Aorta (tissue), 5 donors: ENCODE measurements at places on chromosomes 6 and 20. TPM values are rescaled to one million over a fixed set of nuclear protein-coding genes. Genes with fewer than 3 reads are reported as not detected.

DNA sequence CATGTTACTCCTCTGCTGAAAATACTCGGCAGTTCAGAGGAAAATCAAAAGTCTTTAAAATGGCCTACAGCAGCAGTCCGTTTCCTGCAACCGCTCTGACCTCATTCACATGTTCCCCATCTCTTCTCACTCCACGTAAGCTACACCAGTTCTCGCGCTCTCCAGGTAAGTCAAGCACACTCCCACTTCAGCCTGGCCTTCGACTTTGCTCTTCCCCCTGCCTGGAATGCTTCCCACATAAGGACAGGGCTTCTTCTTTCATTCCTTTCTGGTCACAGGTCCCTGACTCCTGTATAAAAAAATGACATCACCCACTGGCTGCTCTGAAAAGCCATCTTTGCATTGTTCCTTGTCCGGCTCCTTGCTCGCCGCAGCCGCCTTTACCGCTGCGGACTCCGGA is 42.7 kb downstream of the MGME1 start:
- no peak for DNase-seq
- no peaks in the 10 kb centered on the region for H3K27me3 ChIP-seq

- H3K4me3 ChIP-seq, result no peak overlapping the region
- H3K36me3 ChIP-seq, result no peaks in the 10 kb centered on the region
- no peak overlapping the region for H3K27ac ChIP-seq
- H3K27me3 ChIP-seq, result no peaks in the 10 kb centered on the region
These were observed 40.4 kb upstream of the HMGA1 start for GRCh38 chr6:34196116-34196832.

GRCh38 chr6:7247828-7248227 is 65.2 kb downstream of the SSR1 start:
- no peaks in the 10 kb centered on the region for H3K4me1 ChIP-seq
- H3K27ac ChIP-seq, result no peak overlapping the region
- no peak for DNase-seq

DNA sequence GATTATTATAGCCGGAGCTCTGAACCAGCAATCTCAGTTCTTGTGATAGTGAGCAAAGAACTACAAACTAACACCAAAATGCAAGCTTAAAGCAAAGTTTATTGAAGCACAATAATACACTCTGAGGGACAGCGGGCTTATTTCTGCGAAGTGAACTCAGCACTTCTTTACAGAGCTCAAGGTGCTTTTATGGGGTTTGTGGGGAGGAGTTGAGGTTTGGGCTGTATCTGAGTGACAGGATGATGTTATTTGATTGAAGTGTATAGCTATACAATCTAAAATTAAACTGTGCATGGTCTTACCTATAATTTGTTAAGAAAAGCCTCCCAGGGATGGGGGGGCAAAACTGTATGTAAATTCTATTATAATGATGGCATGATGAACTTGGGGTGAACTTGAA is 1.0 kb upstream of the HFE start:
- no peak for DNase-seq
- no peak overlapping the region for H3K27ac ChIP-seq
- H3K36me3 ChIP-seq, result no peaks in the 10 kb centered on the region
- no peak overlapping the region for H3K4me3 ChIP-seq
- H3K4me1 ChIP-seq, result no peaks in the 10 kb centered on the region

GRCh38 chr6:168865-169455 is 123.3 kb upstream of the DUSP22 start:
- no peaks in the 10 kb centered on the region for H3K36me3 ChIP-seq
- H3K4me3 ChIP-seq, result no peak overlapping the region
- no peaks in the 10 kb centered on the region for H3K4me1 ChIP-seq
- no peak for DNase-seq
- H3K27me3 ChIP-seq, result no peaks in the 10 kb centered on the region
- no peak overlapping the region for H3K27ac ChIP-seq

GRCh38 chr6:123203928-123204327 is 207.9 kb downstream of the CLVS2 start:
- H3K4me3 ChIP-seq, result no peak overlapping the region
- H3K36me3 ChIP-seq, result no peaks in the 10 kb centered on the region
- no peaks in the 10 kb centered on the region for H3K4me1 ChIP-seq
- H3K27me3 ChIP-seq, result no peaks in the 10 kb centered on the region

GRCh38 chr6:26097268-26097875 is 10.1 kb downstream of the HFE start:
- no peaks in the 10 kb centered on the region for H3K36me3 ChIP-seq
- H3K4me3 ChIP-seq, result no peak overlapping the region
- no peaks in the 10 kb centered on the region for H3K4me1 ChIP-seq
- no peak for DNase-seq
- H3K27ac ChIP-seq, result no peak overlapping the region

DNA sequence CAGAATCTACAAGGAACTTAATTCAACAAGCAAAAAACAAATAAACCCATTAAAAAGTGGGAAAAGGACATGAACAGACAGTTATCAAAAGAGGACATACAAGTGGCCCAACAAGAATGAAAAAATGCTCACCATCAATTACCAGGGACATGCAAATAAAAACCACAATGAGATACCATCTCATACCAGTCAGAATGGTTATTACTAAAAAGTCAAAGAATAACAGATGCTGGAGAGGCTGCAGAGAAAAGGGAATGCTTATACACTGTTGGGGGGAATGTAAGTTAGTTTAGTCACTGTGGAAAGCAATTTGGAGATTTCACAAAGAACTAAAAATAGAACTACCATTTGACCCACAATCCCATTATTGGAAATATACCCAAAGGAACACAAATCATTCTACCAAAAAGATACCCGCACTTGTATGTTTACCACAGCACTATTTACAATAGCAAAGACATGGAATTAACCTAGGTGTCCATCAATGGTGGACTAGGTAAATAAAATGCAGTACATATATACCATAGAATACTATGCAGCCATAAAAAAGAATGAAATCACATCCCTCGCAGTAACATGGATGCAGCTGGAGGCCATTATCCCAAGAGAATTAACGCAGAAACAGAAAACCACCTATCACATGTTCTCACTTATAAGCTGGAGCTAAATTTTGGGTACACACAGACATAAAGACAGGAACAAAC is 48.4 kb downstream of the RNGTT start:
- DNase-seq, result no peak
- H3K27me3 ChIP-seq, result no peaks in the 10 kb centered on the region
- H3K4me1 ChIP-seq, result peaks cover 2% of the 10 kb centered on the region
- no peak overlapping the region for H3K4me3 ChIP-seq
- H3K27ac ChIP-seq, result no peak overlapping the region
- no peaks in the 10 kb centered on the region for H3K36me3 ChIP-seq

GRCh38 chr6:137894779-137895385 is 27.8 kb downstream of the TNFAIP3 start:
- H3K4me3 ChIP-seq, result no peak overlapping the region
- no peak overlapping the region for H3K27ac ChIP-seq
- DNase-seq, result no peak
- peaks cover 1% of the 10 kb centered on the region for H3K27me3 ChIP-seq

DNA sequence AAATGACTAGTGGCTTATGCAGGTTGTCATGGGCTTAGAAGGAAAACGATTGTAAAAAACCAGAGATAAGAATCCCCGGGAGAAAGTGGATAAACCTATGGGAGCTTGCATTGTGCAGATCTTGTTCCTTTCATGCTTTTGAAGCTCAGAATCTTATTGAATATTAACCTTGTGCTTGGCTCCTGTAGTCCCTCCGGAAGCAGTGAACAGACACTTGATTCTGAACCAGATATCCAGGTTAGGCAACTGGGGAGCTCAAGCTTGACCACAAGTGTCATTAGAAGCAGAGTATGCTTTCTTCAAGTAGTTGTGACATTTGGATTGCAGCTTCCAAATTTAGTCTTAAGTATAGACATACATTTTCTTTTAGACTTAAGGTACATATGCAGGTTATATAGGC is 212.6 kb upstream of the MOCS1 start:
- no peaks in the 10 kb centered on the region for H3K36me3 ChIP-seq
- H3K27ac ChIP-seq, result no peak overlapping the region
- H3K4me3 ChIP-seq, result no peak overlapping the region
- DNase-seq, result no peak
- H3K4me1 ChIP-seq, result no peaks in the 10 kb centered on the region

- no peak for DNase-seq
- H3K4me1 ChIP-seq, result no peaks in the 10 kb centered on the region
- H3K27me3 ChIP-seq, result no peaks in the 10 kb centered on the region
- no peak overlapping the region for H3K27ac ChIP-seq
- H3K36me3 ChIP-seq, result no peaks in the 10 kb centered on the region
These were observed 28.4 kb downstream of the MDGA1 start for GRCh38 chr6:37669306-37669705.

DNA sequence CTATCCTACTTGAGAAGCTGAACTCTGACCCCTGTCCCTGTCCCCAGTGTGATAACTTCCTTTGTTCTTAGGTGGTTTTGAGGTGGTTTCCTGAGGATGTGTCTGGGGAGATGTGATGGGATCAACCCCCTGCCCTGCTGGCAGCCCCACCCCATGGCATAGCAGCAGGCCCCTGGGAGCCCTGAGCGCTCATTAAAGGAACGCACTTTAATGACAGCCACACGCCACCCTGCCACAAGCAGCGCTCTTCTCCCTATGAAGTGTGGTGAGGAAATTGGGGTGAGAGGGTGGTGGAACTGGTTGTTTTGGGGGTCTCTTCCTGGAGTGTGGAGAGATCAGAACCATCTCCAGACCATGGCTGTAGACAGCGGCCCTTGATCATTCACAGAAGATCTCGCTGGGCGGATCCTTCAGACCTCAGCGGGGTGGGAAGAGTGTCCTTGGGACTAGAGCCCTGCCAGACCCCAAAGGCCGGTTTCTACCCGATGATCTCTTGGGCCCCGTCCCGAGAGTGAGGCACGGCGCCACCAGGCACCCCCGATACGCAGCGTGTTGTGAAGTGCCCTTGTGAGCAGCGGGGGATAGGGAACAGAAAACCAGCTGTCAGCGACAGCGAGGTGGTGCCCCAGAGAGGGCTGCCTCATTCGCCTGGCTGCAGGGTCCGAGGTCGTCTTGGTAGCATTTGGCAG is 45.4 kb downstream of the SYNJ2 start:
- no peaks in the 10 kb centered on the region for H3K27me3 ChIP-seq
- no peak overlapping the region for H3K4me3 ChIP-seq
- peak; percentile 70 for DNase-seq
- H3K36me3 ChIP-seq, result no peaks in the 10 kb centered on the region
- no peaks in the 10 kb centered on the region for H3K4me1 ChIP-seq

GRCh38 chr6:6781873-6782227 is 193.3 kb downstream of the LY86 start:
- DNase-seq, result no peak
- no peaks in the 10 kb centered on the region for H3K36me3 ChIP-seq
- no peak overlapping the region for H3K4me3 ChIP-seq
- no peaks in the 10 kb centered on the region for H3K27me3 ChIP-seq
- H3K27ac ChIP-seq, result no peak overlapping the region

- no peak overlapping the region for H3K4me3 ChIP-seq
- no peak overlapping the region for H3K27ac ChIP-seq
- no peaks in the 10 kb centered on the region for H3K36me3 ChIP-seq
- H3K4me1 ChIP-seq, result no peaks in the 10 kb centered on the region
- H3K27me3 ChIP-seq, result no peaks in the 10 kb centered on the region
These were observed 164.0 kb upstream of the ZNF337 start for GRCh38 chr20:25860531-25861150.

GRCh38 chr6:40582892-40583291 is 4.3 kb downstream of the LRFN2 start:
- no peak overlapping the region for H3K27ac ChIP-seq
- no peaks in the 10 kb centered on the region for H3K27me3 ChIP-seq
- H3K36me3 ChIP-seq, result no peaks in the 10 kb centered on the region
- DNase-seq, result no peak
- no peaks in the 10 kb centered on the region for H3K4me1 ChIP-seq

DNA sequence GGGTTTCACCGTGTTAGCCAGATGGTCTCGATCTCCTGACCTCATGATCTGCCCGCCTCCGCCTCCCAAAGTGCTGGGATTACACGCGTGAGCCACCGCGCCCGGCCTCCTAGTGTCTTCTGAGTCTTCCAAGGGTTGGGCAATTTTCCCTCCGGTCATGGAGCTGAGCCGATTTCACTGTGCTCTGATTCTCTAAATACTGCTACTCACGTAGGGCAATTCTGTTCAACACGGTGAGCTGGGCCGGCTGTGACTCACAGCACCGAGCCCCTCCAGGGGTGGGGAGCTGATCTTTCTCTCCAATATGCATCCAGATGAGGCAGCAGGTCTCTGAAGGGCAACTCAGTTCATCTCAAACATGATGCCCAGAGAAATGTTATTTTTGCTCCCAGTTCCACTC is 71.6 kb upstream of the CD93 start:
- no peaks in the 10 kb centered on the region for H3K27me3 ChIP-seq
- H3K4me1 ChIP-seq, result peaks cover 5% of the 10 kb centered on the region
- no peaks in the 10 kb centered on the region for H3K36me3 ChIP-seq
- no peak for DNase-seq

DNA sequence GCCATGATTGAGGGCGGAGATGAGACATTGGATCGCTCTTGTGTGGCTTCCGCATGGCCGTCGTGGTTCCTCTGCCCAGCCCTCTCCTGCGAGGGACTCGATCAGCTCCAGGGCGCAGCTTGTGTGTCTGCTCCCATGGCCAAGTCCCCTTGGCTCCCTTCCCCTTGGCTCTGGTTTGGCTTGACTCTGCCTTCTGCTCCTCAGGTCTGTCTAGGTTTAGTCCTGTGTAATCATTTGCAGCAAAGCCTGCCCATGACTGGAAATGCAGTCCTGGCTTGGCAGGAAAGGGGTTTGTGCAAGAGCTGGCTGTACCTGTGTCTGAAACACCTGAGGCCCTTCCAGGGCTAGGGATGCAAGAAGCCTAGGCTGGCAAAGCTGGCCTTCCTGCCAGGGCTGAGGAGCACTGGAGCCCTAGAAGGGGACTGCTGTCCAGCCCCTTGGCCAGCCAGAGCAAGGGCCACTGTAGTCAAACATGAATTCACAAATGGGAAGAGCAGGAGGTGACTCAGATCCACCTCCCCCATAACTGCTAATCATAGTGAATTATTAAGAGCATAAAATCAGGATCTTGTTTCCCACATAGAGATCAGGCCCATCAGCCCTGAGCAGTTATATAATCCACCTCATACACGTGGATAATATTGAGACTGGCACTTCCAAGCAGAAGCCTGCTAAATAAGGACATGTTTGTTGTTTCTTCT is 196.8 kb downstream of the FARS2 start:
- peak; percentile 72 for DNase-seq
- no peaks in the 10 kb centered on the region for H3K36me3 ChIP-seq
- no peak overlapping the region for H3K27ac ChIP-seq
- H3K27me3 ChIP-seq, result no peaks in the 10 kb centered on the region
- no peak overlapping the region for H3K4me3 ChIP-seq

DNA sequence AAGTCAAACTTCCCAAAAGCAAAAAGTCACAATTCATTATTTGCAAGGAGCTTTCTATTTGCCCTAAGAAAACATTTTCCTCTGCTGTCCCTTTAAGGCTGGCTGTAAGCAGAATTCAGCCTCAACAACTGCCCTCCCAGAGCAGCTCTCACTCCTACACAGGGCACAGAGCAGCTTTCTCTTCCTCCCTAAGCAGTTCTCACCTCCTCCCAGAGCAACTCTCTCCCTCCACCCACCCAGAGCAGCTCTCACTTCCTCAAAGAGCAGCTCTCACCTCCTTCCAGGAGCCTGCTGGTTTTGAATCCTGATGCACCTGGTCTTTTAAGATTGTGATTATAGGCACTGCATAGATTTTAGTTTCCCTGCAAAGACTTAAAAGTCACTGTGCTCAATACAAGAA is 120.6 kb upstream of the TMEM181 start:
- H3K27me3 ChIP-seq, result no peaks in the 10 kb centered on the region
- DNase-seq, result no peak
- H3K4me3 ChIP-seq, result no peak overlapping the region

- no peak overlapping the region for H3K4me3 ChIP-seq
- no peaks in the 10 kb centered on the region for H3K36me3 ChIP-seq
- DNase-seq, result no peak
- no peak overlapping the region for H3K27ac ChIP-seq
- H3K27me3 ChIP-seq, result no peaks in the 10 kb centered on the region
These were observed 92.6 kb downstream of the UTRN start for GRCh38 chr6:144377586-144378210.

Gene ADGB
- total RNA-seq, result not detected

Gene TAAR8
- not detected for total RNA-seq

Gene VGLL2
- not detected for total RNA-seq

Gene TCF15
- total RNA-seq, result 0.58 TPM

Gene GLP1R
- total RNA-seq, result not detected
